CD4-positive, alpha-beta T cell treated with Interferon alpha-2 for 1 hour (primary cell): ENCODE measurements at places on chromosomes 11 and 22.
A peak's percentile ranks its signal among the peaks of the same experiment; 100 is the strongest.

- DNase-seq, result no peak
Measured at GRCh38 chr22:43533156-43533530, 121.3 kb downstream of the MPPED1 start.

GRCh38 chr22:49090061-49090852 lies 737.4 kb downstream of the BRD1 start:
- no peak for DNase-seq

DNA sequence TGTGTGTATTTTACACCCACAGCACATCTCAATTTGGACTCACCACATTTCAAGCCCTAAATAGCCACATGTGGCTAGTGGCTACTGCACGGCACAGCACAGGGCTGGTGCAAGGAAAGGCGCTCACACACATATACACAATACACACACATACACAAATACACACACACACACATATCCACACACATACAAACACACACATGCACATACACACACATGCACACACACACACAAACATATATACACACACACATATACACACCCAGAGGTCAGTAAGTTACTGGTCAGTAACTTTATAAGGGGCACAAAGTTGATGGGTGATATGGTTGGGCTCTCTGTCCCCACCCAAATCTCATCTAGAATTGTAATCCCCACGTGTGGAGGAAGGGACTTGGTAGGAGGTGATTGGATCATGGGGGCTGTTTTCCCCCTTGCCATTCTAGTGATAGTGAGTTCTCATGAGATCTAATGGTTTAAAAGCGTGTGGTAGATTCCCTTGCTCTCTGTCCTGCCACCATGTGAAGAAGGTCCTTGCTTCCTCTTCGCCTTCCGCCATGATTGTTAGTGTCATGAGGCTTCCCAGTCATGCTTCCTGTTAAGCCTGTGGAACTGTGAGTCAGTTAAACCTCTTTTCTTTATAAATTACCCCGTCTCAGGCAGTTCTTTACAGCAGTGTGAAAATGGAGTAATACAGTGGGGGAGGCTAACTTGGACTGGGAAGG lies 37.6 kb upstream of the DKK3 start:
- DNase-seq, result no peak

GRCh38 chr11:111541254-111542061 lies 938 bp downstream of the LAYN start:
- peak; percentile 14 for DNase-seq

DNA sequence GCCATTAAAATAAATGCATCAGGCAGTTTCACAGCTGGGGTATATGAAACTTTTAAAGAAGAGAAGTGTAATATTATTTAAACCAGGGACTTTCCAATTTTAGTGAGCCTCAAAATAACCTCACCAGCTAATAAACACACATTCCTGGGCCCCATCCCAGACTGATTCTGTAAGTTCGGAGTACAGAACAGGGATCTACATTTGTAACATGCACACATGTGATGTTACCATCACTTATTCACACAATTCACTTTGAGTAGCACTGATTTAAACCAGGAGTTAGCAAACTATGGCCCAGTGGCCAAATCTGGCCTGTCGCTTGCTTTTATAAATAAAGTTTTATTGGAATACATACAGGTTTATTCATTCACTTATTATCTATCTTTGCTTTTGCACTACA lies 62.0 kb downstream of the STK33 start:
- DNase-seq, result no peak

DNA sequence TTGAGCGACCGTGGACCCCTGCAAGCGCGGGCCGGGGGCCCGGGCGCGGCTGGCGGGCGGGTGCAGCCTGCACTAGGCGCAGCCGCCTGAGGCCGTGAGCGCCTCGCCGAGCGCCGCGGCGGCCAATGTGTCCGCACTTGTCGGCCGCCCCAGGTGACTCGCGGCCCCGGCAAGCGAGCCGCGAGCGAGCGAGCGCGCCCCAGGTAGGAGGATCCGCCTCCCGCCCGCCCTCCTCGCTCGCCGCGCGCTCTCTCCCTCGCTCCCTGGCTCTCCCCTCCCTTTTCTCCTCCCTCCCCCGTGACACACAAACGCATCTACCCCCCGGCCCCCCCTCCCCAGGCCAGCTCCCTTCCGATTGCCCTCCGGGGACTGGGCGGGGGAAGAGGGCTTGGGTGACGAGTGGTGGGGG lies at the start of gene WNT7B:
Gene WNT7B (minus strand): TSS at position 160 of the 409 bp plus-strand sequence. CDS start 408 bp downstream, outside the sequence.
- no peak for DNase-seq

DNA sequence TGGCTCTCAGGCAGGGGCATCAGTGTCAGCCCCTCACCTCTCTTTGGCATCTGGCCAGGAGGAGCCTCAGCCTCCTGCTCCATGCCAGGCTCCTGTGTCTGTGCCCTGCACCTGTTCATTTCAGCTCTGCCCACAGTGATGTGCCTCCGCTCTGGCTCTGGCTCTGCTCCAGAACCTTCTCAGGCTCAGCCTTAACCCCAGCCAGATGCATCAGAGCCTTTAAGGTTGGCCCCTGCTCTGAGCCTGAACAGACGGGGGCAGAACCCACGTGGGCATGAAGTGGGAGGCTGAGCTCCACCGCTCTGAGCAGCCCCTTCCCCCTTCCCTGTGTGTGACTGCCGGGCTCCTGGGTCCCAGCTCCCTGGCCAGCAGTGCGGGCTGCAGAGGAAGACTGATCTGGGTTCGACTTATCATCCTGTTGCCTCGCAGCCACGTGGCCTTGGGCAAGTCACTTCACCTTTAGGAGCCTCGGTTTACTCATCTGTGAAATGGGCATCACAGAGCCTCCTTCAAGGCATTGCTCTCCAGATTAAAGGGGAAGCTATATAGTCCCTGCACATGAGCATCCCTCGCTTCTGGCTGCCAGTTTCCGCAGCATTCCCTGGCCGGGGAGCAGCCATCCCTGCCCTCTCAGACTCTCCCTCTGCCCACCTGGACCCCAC lies 44.7 kb upstream of the RTL6 start:
- DNase-seq, result no peak

DNA sequence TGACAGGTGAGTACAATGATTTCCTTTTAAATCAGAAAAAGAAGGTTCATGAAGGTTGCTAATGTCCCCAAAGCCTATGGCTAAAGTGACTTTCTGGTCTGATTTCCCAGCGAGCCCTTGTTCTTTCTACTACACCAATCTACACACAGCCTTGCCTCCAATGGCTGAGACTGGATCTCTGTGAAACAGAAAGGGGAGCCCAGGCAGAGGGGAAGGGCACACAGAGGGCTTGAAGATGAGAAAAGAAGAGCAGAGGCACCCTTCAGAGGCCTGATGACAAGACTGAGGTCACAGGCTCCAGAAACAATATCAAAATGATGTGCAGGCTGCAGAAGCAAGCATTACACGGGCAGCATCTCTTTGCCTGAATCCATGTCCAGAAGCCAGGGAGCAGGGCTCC lies 1.5 kb downstream of the SYN3 start:
- DNase-seq, result no peak

DNA sequence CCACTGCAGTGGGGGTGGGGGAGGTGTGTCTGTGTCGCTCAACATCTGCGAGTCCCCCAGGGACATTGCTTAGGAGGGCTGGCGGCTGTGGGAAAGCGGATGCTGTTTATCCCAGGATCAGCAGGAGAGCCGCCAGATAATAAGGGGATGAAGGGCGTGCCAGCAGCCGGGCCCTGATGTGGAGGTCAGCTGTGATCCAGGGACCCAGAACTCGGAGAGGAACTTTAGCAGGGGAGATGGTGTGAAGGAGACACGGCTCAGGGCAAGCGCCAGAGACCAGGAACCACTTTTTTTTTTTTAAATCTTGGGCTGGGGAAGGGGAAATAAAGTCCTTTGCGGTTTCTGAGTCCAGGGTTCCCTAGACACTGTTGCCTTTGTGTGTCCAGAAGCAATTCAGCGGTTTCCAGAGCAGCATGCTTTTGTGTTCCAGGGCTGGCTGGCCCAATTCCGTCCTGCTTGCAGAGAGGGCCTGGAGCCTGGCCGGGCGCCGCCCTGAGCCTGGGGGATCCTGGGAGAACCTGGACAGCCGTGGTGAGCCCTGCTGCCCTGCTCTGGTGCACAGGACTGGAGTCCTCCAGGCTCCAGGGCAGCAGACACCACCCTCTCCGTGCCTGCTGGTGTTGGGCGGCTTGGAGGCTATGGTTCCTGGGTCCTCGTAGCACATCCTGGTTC lies at the start of gene GRAMD4:
Gene GRAMD4 (plus strand): TSS at position 557 of the 672 bp plus-strand sequence. CDS start 6,414 bp downstream, outside the sequence.
- DNase-seq, result no peak

DNA sequence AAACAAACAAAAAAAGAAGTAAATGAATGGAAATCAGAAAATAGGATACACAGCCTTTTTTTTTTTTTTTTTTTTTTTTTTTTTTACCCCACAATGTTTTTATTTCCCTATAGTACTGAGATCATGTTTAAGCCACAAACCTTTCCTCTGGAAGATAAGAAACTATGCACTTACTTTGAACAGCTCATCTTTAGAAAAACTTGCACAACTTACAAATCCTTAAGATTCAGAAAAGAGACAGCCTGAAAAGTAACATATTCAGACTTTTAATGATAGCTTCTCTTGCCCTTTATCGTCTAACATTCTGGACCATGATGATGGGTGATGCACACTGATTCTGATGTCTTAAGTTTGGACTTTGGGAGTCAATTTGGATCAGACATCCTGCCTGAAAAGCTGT lies 80.3 kb downstream of the TNRC6B start:
- DNase-seq, result no peak

DNA sequence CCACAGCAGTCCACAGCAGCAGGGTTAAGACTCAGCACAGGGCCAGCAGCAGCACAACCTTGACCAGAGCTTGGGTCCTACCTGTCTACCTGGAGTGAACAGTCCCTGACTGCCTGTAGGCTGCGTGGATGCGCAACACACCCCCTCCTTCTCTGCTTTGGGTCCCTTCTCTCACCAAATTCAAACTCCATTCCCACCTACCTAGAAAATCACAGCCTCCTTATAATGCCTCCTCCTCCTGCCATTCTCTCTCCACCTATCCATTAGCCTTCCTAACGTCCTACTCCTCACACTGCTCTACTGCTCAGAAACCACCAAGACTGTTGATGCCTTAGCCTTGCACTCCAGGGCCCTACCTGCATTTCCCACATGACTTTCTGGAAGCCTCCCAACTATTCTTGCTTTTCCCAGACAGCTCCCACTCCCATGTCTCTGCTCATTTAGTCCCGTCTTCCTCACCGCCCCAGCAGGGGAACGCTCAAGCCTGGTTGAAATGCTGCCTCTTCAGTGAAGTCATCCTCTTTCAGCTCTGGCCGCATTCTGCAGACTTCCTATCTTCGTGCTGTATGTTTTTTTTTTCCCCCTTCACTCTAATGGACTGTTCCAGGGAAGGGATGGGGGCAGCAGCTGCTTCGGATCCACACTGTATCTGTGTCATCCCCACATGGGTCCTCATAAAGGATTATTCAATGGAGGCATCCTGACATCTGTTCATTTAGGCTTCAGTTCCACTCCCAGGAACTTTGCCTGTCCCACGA lies 3.3 kb downstream of the IL18BP start:
- no peak for DNase-seq

GRCh38 chr22:17152971-17153370 lies 6.1 kb downstream of the HDHD5 start:
- no peak for DNase-seq

DNA sequence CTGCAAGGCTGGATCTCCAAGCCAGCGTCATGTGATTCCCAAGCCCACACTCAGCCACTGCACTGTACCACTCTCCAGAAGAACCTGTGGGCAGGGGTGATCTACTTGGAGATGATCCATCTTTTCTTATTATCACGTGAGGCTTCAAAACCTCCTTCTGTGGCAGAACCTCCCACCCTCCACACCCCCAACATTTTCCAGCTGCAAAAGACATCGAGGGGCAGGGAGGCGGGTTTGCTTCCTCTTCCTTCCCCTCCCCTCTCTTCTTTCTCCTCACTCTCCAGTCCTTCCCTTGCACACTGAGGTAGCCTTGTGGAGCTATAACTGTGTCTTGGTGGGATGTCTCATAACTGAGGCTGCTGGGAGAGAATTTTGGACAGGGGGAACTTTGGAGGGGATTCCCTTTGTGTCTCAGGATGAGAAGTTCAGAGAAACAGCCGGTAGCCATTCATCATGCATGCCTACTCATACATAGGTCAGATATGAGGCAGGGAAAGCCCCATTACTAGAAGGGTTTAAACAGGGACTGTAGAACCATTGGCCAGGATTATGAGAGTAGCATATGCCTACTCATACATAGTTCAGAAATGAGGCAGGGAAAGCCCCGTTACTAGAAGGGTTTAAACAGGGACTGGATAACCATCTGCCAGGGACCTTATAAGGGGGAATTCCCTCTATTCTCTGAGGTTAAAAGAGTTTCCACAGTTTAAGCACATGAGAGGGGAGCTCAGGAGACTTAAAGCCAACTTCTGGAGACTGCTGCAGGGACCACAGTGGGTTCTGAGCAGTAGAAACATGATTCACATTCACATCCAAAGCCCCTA lies 420.7 kb upstream of the CADM1 start:
- no peak for DNase-seq

DNA sequence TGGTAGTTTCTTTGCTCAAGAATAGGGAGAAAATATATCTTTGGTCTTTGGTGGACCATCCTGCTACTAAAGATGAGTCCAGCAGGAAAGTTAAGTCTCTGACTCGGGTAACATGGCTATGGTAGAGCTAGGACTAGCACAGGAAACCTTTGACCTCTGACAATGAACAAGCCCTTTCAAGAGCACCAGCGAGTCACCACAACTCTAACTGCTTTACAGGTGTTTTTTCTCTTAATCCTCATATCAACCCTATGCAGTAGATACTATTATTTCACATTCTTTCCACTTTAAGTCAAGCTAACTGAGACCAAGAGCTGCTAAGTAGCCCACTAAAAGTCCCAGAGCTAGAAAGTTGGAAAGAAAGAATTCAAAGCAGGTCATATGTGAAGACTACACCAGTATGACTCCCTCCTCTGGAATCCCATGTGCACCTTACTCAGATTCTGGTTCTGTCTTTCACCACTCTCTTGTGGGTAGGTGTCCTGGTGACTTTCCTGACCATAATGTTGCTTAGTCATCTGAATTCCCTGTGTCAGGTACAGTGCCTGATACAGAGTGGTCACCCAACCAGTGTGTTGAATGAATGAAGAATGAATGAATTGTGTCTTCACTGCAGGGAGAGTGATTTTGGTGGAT lies 53.8 kb upstream of the ME3 start:
- DNase-seq, result no peak

DNA sequence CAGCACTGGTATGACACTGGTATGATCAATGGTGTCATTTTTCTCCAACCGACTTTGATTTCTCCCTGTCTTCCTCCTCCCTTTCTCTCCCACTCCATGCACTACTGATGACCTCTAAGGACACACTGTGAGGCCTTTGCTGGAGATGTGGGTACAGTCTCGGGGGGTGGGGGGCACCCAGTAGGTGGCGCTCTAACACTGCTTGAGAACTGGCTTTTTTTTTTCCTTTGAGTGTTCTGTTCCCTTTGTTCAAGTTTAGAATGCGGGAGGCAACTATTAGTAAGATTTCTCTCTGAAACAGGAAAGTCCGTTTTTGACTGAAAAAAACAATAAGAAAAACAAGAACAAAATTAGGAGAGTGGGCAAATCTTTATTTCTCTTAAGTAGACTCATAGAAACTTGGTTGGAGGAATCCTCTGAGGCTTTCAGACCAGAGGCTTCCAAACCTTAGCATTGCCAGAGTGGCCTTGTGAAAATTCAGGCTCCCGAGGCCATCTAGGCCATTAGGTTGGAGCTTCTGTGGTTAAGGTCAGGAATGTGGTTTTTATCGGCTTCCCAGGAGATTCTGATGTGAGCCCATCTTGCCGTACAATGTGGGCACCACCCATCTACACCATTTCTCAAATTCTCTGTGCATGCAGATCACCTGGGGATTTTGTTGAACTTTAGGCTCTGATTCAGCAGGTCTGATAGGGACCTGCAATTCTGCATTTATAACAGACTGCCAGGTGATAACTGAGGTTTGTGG lies 43.2 kb downstream of the PANX1 start:
- DNase-seq, result peak; percentile 22
